Osteoblast (primary cell): ENCODE measurements at places on chromosomes 4 and X. TPM values are rescaled to one million over a fixed set of nuclear protein-coding genes. Genes with fewer than 3 reads are reported as not detected.
A peak's percentile ranks its signal among the peaks of the same experiment; 100 is the strongest.

RIPPLY1 gene
- not detected in 2 replicates for total RNA-seq

- no peak overlapping the region for H3K27ac ChIP-seq
- no peak overlapping the region for H3K4me3 ChIP-seq
- H3K27me3 ChIP-seq, result no peaks in the 10 kb centered on the region
- no peak for DNase-seq
- no peaks in the 10 kb centered on the region for H3K36me3 ChIP-seq
Measured at GRCh38 chr4:36385951-36386571, 104.6 kb downstream of the DTHD1 start.

DNA sequence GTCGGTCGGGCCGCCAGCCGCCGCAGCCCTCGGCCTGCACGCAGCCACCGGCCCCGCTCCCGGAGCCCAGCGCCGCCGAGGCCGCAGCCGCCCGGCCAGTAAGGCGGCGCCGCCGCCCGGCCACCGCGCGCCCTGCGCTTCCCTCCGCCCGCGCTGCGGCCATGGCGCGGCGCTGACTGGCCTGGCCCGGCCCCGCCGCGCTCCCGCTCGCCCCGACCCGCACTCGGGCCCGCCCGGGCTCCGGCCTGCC lies 213 bp downstream of the NFKB1 start:
- peaks cover 19% of the 10 kb centered on the region for H3K4me1 ChIP-seq
- H3K4me3 ChIP-seq, result peak overlapping the region; percentile 91
- H3K36me3 ChIP-seq, result no peaks in the 10 kb centered on the region
- DNase-seq, result no peak

- no peak for DNase-seq
- peaks cover 6% of the 10 kb centered on the region for H3K4me1 ChIP-seq
- no peaks in the 10 kb centered on the region for H3K36me3 ChIP-seq
- H3K4me3 ChIP-seq, result no peak overlapping the region
Measured at GRCh38 chr4:152052451-152053057, 291.7 kb upstream of the GATB start.

- H3K4me3 ChIP-seq, result no peak overlapping the region
- H3K27me3 ChIP-seq, result no peaks in the 10 kb centered on the region
- peak; percentile 31 for DNase-seq
- no peaks in the 10 kb centered on the region for H3K36me3 ChIP-seq
- H3K27ac ChIP-seq, result no peak overlapping the region
Measured at GRCh38 chrX:138775517-138775916, 64.0 kb upstream of the FGF13 start.

DNA sequence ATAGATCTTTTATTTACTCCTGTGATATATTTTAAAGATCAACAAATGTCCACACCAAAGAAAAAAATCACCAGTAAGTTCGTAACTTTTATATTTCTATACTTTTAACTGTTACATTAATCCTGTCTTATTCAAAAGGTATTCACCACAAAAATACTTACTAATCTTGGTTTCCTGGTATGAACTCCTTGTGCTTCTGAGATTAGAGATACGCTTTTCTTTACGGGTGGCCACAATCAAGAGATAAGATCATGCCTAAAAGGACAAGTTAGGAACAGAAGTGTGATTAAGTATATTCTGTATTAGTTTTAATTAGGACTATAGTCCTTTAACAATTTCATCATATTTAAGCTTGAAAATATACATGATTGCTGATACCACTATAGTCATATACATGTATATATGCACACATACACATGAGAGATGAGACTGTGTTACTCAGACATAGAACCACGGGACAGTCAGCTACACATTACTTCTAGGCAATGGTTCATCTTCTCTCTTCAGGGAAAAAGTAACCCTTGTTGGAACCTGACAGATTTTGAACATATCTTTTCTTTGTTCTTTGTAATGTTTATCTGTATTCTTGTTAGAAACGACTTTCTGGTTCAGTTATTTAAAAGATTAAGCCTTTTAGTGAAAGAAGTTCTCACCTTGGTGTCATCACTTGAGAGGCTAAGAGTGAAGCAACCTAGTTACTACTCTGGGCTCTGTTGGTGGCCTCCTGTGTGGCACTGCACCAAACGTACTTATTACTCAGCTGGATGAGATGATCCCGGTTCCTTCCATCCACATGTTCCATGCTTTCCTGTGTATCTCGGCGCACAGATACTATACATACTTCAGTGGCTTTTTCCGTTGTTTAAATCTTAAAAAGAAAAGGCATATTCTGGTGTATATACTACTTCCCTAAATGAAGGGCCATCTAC lies 146.1 kb downstream of the CBR4 start:
- peaks cover 74% of the 10 kb centered on the region for H3K4me1 ChIP-seq
- DNase-seq, result no peak
- H3K27me3 ChIP-seq, result no peaks in the 10 kb centered on the region
- H3K4me3 ChIP-seq, result no peak overlapping the region

DNA sequence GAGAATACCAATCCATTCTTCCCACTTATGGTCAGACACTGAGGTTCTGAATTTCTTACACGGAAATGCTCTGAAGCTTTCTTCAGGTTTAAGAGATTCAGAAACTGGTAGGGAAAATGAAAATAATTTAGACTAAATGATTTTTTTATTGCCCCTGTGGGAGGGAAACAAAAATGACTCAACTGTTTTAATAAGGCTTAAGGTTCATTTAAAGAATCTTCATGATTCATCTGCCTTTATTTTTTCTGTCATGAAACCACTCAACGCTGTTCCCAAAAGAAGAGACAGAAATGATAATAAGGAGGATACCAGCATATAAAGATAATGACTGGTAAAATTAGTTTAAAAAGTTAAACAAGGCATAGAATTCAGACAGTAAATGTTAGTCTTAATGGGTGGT lies 39.3 kb upstream of the FAM47B start:
- no peak for DNase-seq
- H3K4me3 ChIP-seq, result no peak overlapping the region
- H3K27ac ChIP-seq, result peak overlapping the region; percentile 51
- no peaks in the 10 kb centered on the region for H3K27me3 ChIP-seq
- peaks cover 28% of the 10 kb centered on the region for H3K4me1 ChIP-seq
